ENCODE measurements at places on chromosomes 5 and 9. TPM values are rescaled to one million over a fixed set of nuclear protein-coding genes. Genes with fewer than 3 reads are reported as not detected.

- no peak for DNase-seq
- no peaks in the 10 kb centered on the region for H3K36me3 ChIP-seq
- no peaks in the 10 kb centered on the region for H3K27me3 ChIP-seq
Observed at GRCh38 chr5:120228262-120229031, 235.7 kb upstream of the PRR16 start.

GRCh38 chr9:98809311-98810101 is 2.0 kb downstream of the GALNT12 start:
- H3K36me3 ChIP-seq, result no peaks in the 10 kb centered on the region
- peaks cover 3% of the 10 kb centered on the region for H3K4me1 ChIP-seq
- no peaks in the 10 kb centered on the region for H3K27me3 ChIP-seq
- no peak for DNase-seq
- no peak overlapping the region for H3K27ac ChIP-seq
- H3K4me3 ChIP-seq, result no peak overlapping the region

- no peak overlapping the region for H3K27ac ChIP-seq
- H3K4me3 ChIP-seq, result peak overlapping the region; percentile 89
- H3K4me1 ChIP-seq, result peaks cover 13% of the 10 kb centered on the region
- no peak for DNase-seq
- H3K36me3 ChIP-seq, result no peaks in the 10 kb centered on the region
Observed at GRCh38 chr9:136399176-136400037, 563 bp downstream of the SNAPC4 start.

- H3K4me3 ChIP-seq, result no peak overlapping the region
- no peaks in the 10 kb centered on the region for H3K27me3 ChIP-seq
- peaks cover 10% of the 10 kb centered on the region for H3K4me1 ChIP-seq
- no peak overlapping the region for H3K27ac ChIP-seq
Observed at GRCh38 chr9:126612326-126612812, 1.4 kb upstream of the LMX1B start.

- no peaks in the 10 kb centered on the region for H3K27me3 ChIP-seq
- no peaks in the 10 kb centered on the region for H3K36me3 ChIP-seq
- no peak overlapping the region for H3K4me3 ChIP-seq
- peaks cover 9% of the 10 kb centered on the region for H3K4me1 ChIP-seq
- H3K27ac ChIP-seq, result no peak overlapping the region
- DNase-seq, result no peak
Observed at GRCh38 chr5:74949976-74950375, 83.8 kb upstream of the FAM169A start.

GRCh38 chr5:96743065-96743768 is 64.5 kb downstream of the ERAP1 start:
- H3K36me3 ChIP-seq, result no peaks in the 10 kb centered on the region
- no peak overlapping the region for H3K4me3 ChIP-seq
- H3K4me1 ChIP-seq, result no peaks in the 10 kb centered on the region
- no peak for DNase-seq

Gene ZDHHC11
- 2.3 TPM for total RNA-seq

GRCh38 chr5:74167206-74167929 is 473.2 kb downstream of the ENC1 start:
- DNase-seq, result no peak
- H3K4me1 ChIP-seq, result no peaks in the 10 kb centered on the region
- H3K36me3 ChIP-seq, result no peaks in the 10 kb centered on the region
- no peak overlapping the region for H3K4me3 ChIP-seq
- H3K27ac ChIP-seq, result no peak overlapping the region

DNA sequence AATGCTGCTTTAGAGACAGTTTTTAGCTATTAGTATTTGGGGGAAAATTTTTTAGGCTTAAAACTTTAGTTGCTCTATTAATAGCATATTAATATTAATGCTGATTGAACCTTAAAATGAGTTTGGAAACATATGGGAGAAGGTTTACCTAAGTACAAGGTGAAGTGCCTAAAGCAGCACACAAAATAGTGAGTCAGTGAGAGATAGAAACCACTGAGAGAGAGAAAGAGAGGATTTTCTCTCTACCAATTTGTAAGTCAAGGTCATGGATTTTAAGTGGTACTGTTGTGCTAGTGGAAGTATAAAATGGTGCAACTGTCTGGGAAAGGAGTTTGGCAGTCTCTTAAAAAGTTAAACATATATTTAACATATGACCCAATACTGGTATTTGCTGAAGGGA is 64.9 kb downstream of the MARCHF3 start:
- peaks cover under 1% of the 10 kb centered on the region for H3K4me1 ChIP-seq
- no peak for DNase-seq
- H3K36me3 ChIP-seq, result no peaks in the 10 kb centered on the region
- H3K27me3 ChIP-seq, result no peaks in the 10 kb centered on the region

Gene NTNG2
- 0.81 TPM for total RNA-seq

DNA sequence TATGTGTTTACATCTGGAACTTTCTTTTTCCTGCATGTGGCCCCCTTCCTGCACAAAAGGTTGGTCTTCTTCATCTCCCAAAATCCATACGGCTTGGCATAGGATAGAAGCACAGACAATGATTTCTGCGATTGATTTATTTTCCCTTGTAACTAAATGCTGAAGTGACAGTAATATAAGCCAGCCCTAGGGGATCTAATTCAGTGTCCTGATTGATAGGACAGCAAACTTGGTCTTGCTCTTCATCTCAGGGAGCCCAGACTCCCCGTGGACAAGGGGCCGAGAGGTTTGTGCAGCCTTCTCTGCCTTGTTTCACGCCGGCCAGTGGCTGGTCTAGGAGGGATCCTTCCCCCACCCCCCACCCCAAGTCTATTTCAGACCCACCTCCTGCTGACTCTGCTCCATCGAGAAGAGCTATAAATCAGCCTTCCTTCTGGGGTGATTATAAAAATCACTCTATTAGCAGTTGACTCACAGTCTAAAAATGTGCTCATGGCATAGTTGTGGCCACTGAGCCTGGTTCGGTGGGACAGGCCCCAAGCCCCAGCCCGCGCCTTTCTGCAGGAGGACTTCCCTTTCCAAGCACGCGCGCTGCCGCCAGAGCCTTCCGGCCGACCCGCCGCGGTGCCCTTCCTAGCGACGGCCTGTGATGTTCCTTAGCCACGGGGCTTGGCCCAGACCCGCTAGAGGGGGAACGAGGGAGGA is 89.8 kb upstream of the COL5A1 start:
- H3K27me3 ChIP-seq, result no peaks in the 10 kb centered on the region
- no peak overlapping the region for H3K27ac ChIP-seq
- H3K4me3 ChIP-seq, result no peak overlapping the region
- H3K36me3 ChIP-seq, result no peaks in the 10 kb centered on the region
- no peaks in the 10 kb centered on the region for H3K4me1 ChIP-seq
- DNase-seq, result peak; percentile 9

- no peak overlapping the region for H3K27ac ChIP-seq
- peaks cover 10% of the 10 kb centered on the region for H3K4me1 ChIP-seq
- H3K4me3 ChIP-seq, result no peak overlapping the region
- no peak for DNase-seq
Observed at GRCh38 chr5:41093803-41094202, 22.7 kb upstream of the MROH2B start.

DNA sequence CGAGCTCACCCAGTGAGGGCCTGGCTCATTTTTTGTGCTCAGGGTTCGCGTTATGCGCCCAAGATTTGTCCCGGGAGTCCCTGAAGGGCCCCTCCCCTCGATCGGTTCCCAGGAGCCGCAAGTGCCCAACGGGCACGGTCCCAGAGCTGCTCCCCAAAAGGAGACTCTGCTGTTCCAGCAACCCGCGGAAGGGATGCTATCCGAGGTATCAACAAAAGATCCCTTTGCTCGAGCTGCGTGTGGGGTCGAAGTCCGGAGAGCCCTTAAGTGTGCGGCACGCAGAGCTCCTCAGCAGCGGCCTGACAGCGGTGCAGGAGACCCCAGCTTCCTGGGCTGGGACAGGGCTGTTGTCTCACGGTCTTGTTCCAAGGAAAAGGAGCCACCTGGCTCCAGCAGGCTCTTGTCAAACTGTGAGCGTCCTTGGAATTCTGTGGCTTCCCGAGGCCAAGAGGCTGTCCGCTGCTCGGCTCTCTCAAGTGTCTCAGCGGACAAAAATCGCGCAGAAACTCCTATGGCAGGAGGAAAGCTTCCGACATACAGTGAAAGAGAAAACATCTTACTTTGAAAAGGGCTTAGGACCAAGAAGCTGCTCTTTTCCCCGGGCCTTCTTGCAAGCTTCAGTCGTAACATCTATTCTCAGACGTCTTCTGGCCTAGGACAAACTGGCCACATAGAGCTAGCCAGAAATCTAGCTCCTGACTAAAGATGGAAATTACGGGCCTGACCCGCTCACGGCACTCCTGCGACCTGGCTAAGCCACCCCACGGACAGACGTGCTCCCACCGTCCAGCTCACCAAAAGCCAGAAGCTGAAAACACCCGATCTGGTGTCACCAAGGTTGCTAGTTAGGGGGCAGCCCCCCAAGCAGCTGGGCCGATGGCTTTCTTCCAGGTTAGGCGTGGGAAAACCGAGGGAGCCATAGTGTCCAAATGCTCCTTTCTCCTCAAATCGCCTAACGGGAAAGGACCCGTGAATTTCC is 2.6 kb upstream of the FOXB2 start:
- no peak overlapping the region for H3K4me3 ChIP-seq
- peaks cover 6% of the 10 kb centered on the region for H3K4me1 ChIP-seq
- no peak overlapping the region for H3K27ac ChIP-seq
- H3K36me3 ChIP-seq, result no peaks in the 10 kb centered on the region
- H3K27me3 ChIP-seq, result no peaks in the 10 kb centered on the region
- DNase-seq, result no peak

Gene SPATA31C1
- total RNA-seq, result not detected

GRCh38 chr9:18504707-18505106 is 30.8 kb downstream of the ADAMTSL1 start:
- no peaks in the 10 kb centered on the region for H3K4me1 ChIP-seq
- no peaks in the 10 kb centered on the region for H3K27me3 ChIP-seq
- no peak for DNase-seq
- no peak overlapping the region for H3K4me3 ChIP-seq

All from ovary (tissue), 10 donors.